ENCODE measurements at places on chromosomes 1 and 21.

DNA sequence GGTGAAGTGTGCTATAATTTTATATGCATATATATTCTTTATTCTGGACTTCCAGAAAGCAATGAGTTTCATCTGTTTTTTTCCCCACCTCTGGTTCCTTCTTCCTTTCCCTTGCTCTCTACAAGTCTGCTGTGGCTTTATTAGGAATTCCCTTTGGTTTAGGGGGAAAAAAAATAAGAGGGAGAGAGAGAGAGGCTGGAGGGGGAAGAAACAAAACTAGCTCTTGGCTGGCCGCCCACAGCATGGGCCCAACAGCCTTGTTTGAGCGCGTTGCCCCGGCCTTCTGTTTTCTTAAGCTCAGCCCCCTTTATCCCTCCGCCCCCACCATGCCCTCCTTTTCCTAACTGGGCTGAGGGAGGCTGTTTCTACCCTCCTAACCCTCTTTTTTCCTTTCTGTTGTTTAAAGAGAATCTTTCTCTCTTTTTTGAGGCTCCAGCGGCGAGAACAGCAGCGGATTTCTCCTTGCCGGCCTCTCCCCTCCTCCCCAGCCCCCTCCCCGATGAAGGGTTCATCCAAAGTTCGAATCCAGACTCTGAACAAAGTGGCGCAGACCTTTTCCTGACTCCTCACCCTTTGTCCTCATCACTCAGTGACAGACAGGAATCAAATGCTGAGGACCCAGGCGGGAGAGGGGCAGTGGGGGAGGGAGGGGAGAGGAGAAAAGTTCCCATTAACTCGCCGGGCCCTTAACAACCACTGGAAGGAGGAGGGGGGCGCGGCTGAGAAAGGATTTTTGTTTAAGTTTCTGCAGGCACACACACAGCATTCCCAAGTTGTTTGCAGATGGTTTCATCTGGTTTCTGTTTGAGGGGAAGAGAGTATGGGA is 29.7 kb downstream of the PBX1 start:
- DNase-seq, result no peak

GRCh38 chr21:28380241-28380640 is 612.4 kb downstream of the LTN1 start:
- DNase-seq, result no peak

GRCh38 chr1:100931716-100932115 is 35.8 kb downstream of the SLC30A7 start:
- DNase-seq, result no peak

DNA sequence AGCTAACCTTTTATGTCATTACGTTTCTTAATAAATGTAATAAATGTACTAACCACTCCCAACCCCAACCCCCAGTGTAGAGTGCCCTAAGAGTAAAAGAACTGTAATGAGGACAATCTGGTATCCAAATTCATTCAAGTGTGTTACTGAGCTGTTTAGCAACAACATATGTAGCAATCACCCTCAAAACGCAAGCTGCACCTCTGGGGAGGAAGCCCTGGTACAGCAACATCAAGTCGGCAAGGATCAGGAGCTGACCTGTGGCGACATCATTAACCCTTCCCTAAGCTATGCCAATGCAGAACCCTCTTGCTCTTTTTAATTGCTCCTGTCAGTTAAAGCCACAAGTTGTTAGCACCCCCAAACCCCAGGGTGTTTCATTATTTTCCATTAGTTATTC is 47.1 kb downstream of the STX6 start:
- DNase-seq, result no peak
